ENCODE measurements at places on chromosomes 3 and 15. TPM values are rescaled to one million over a fixed set of nuclear protein-coding genes. Genes with fewer than 3 reads are reported as not detected.

Gene ITIH1
- not detected for total RNA-seq

Gene CCR1
- total RNA-seq = 0.51 TPM

Gene KLHL40
- not detected for total RNA-seq

Gene SMAD6
- 0.43 TPM for total RNA-seq

Gene SLC15A2
- total RNA-seq = 3.5 TPM

Gene CTXN2
- total RNA-seq = 0.05 TPM

Gene PAK2
- 103 TPM for total RNA-seq

Gene RTP4
- total RNA-seq = 3.9 TPM

Gene ALDH1A3
- not detected for total RNA-seq

Gene IP6K2
- 68.2 TPM for total RNA-seq

Gene GOLGA8K
- 0.89 TPM for total RNA-seq

Gene QARS1
- total RNA-seq = 226 TPM

Gene ZCWPW2
- total RNA-seq = 0.16 TPM

Gene C3orf85
- total RNA-seq = not detected

Gene AKAP13
- total RNA-seq = 107 TPM

Gene PLCL2
- 12.8 TPM for total RNA-seq

Gene TUSC7
- total RNA-seq = not detected

Gene LYZL4
- total RNA-seq = not detected

All from activated T-helper 2 cell treated with anti-CD3 and anti-CD28 coated beads, Interferon-gamma antibody, Interleukin-2, Interleukin-4, amounts not matched to agents 10 μg/mL and 5 μg/mL and 100 μg/mL, durations not matched to agents 14 hours and 24 hours and 36 hours (primary cell).